ENCODE measurements at places on chromosomes 1 and 21.

DNA sequence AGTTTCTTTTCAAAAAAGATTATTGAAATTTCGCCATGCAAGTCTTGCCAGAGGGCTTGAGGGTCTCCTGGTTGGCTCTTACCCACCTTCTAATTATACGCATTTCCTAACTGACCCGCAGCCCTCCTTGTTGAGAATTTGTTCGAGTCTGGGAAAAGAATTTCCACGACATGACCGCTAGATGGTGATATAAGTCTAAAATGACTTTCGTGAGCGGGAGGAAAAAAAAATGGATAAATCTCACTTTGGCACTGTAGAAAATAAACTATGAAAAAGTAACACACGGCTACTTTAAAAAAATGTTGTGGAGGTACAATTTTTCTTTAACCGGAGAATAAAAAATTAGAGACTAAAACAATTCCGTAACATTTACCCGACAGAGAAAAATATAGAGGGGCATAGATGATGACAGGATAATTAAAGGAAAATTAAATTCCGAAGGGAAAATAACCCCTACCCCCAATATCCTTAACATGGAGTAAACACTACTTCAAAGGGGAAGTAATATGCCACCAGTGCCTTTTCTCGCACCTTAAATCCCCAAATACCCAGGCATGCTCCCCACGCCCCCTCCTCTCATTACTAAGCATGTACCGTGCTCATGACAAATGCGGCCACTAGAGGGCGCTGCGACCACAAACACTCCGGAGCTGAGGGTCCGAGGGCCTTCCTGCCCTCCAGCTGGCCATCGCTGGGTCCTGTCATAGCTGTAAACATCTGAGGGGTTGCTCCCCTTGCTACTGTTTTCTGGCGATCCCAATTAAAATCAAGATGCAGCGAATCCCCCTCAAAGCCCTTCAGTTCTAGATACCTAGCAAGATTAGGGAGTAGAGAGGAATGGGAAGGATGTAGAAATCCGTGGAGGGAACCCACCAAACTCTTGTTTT lies 266.9 kb downstream of the ASTN1 start:
- peak; percentile 7 for DNase-seq

- DNase-seq, result no peak
Observed at GRCh38 chr1:60279798-60280197, 206.2 kb upstream of the C1orf87 start.

- DNase-seq, result no peak
Observed at GRCh38 chr1:210800301-210800700, 333.6 kb downstream of the KCNH1 start.

- DNase-seq, result no peak
Observed at GRCh38 chr1:43225168-43225567, 44.6 kb upstream of the TMEM125 start.

- no peak for DNase-seq
Observed at GRCh38 chr1:53730224-53730865, 8.6 kb downstream of the GLIS1 start.

- DNase-seq, result no peak
Observed at GRCh38 chr1:207866471-207867135, 44.3 kb downstream of the CD34 start.

DNA sequence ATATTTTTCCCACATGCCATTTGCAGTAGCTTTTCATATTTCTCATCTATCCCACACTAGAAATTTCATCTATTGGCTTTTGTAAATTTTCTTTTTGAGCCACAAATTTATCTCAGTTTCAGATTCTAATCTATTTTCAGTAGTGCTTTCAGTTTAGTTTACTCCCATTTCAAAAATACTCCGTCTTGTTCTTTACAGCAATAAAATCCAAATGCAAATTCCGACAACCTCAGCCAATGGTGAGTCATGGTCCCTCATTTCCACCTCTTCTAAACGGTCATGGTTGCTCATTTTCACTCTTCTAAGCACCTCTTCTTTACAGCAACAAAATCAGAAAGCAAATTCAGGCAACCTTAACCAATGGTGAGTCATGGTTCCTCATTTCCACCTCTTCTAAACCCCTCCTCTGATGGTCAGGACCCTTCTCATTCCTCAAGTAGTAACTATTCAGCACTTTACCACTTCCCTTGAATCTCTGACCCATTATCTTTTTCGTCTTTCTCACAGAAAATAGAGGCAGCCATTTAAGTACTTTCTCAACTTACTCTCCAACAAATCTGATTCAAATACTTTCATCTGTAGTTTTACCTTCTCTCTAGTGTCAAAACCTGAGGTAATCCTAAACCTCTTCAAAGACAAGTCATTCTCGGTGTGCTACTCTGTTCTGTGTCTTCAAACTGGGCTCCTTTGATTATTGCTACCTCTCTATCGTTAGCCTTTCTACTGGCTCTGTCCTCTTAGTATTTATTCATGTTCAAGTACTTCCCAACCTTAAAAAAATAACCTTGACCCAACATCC lies 34.4 kb downstream of the C21orf91 start:
- no peak for DNase-seq

DNA sequence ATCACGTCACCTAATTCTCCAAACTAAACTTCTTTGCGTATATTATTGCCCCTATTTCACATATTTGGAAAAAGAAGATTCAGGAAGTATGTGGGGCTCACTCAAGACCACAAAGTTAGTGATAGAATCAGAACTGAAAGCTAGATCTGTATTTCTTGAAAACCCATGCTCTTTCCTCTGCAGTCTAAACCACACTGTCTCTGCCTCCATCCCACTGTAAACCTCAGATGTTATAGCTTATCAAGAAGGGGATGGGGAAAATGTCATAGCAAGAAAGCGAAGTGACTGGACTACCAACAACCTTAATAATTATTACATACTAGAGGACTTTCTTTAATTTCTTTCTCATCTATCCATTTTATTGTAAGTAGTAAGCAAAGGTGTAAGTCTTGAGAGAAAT lies 257.7 kb upstream of the SGIP1 start:
- DNase-seq, result no peak

- DNase-seq, result no peak
Observed at GRCh38 chr1:11355559-11356475, 82.8 kb downstream of the UBIAD1 start.

GRCh38 chr1:56617141-56617540 lies 28.0 kb upstream of the PRKAA2 start:
- DNase-seq, result no peak

GRCh38 chr1:78549331-78549730 lies 58.6 kb downstream of the PTGFR start:
- no peak for DNase-seq

DNA sequence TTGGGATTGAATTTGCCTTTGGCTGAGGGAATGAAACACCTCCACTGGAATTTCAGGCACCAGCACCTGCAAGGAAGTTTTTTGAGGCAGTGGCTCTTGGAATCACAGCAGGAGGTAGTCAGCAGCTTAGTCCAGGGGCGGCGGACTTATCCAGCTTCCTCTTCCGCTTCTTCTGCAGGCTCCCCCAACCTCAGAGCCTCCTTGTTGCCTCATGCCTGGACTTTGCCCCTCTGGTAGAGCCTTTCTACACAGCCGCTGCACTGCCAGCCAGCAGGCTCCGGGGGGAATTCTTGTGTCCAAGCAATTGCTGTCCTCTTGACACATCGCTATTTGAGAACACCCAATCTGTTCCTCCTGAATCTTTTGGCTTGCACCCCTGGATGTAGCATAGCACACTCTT lies 4.4 kb upstream of the RHEX start:
- no peak for DNase-seq

- no peak for DNase-seq
Observed at GRCh38 chr1:20443703-20444586, 42.1 kb downstream of the CAMK2N1 start.

GRCh38 chr1:47756411-47756810 lies 240.8 kb downstream of the TRABD2B start:
- DNase-seq, result no peak

DNA sequence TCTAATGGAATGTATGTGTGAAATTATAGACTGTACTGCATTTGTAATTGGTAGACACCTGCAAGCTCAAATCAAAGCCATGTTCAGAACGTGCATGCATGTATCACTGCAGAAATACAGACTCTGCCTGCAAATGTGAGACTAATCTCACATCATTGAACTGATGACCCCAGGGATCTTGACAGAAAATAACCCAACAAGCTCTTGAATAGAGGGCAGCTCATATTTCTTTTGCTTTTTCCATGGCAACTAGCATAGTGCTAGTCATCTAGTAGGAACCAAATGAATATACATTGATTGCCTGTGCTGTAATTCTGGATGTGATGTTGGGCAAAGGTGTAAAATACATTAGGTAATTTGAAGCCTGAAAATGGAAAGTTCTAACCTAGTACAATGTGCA lies 62.4 kb downstream of the PTPRC start:
- DNase-seq, result no peak

- no peak for DNase-seq
Observed at GRCh38 chr1:22773981-22774832, 63.6 kb downstream of the EPHB2 start.

- no peak for DNase-seq
Observed at GRCh38 chr1:116824631-116825206, 70.5 kb downstream of the CD2 start.

- no peak for DNase-seq
Observed at GRCh38 chr21:18468790-18469189, 65.2 kb upstream of the TMPRSS15 start.

DNA sequence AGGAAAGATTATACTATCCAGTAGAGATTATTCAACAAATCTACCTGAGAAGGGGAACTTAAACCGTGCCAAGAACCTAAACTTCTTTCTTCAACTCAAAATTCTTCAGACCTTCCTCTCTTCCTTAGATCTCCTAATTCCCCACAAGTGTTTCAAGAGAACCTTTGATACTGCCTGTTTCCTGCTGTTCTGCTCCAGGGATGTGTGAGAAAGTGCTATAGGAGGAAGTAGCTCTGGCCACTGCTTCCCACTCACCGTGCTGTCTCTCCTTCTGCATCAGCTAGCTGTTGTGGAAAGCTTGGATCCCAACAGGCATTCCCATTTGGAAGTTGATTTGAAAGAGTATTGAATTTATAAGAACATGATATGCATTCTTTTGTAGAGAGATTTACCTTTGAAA lies 4.5 kb upstream of the NOS1AP start:
- no peak for DNase-seq

- no peak for DNase-seq
Observed at GRCh38 chr1:21326861-21327344, 36.6 kb upstream of the ECE1 start.

DNA sequence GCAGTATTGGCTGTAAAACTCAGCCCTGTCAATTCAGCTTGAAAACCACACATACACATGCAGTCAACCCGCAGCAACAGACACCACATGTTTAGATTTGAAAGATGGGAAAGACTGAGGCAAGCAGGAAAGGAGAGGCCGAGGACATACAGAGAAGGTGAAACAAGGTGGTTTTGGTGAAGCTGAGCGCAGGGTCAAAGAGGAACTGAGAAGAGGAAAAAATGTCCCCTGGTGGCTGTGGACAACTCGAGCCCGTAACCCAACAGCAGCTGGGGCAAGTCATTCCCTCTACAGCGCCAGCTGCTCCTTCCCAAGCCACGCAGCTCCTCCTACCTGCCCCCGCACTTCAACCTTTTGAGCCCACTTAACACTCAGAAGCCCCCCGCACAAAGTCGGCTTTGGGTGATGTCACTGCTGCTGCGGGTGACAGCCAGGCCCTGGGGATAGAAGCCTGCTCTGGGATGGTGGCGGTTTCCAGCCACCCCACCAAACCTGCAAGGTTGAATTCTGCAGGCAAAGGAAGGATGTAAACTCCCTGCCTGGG lies 63.0 kb downstream of the KCNN3 start:
- DNase-seq, result no peak

GRCh38 chr1:9406111-9406510 lies 113.4 kb downstream of the SPSB1 start:
- DNase-seq, result no peak

DNA sequence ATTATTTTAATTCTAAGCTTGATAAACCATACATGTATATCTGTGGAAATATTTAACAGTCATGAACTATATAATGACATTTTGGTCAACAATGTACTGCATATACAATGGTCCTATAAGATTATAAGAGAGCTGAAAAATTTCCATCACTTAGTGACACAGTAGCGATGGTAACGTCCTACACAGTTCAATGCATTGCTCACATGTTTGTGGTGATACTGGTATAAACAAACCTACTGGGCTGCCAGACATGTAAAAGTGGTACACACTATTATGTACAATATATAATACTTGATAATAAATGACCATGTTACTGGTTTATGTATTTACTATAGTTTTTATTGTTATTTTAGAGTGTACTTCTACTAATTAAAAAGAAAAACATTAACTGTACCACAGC lies 841.9 kb downstream of the LTN1 start:
- no peak for DNase-seq

- no peak for DNase-seq
Observed at GRCh38 chr21:25149022-25149421, 458.3 kb downstream of the MRPL39 start.

DNA sequence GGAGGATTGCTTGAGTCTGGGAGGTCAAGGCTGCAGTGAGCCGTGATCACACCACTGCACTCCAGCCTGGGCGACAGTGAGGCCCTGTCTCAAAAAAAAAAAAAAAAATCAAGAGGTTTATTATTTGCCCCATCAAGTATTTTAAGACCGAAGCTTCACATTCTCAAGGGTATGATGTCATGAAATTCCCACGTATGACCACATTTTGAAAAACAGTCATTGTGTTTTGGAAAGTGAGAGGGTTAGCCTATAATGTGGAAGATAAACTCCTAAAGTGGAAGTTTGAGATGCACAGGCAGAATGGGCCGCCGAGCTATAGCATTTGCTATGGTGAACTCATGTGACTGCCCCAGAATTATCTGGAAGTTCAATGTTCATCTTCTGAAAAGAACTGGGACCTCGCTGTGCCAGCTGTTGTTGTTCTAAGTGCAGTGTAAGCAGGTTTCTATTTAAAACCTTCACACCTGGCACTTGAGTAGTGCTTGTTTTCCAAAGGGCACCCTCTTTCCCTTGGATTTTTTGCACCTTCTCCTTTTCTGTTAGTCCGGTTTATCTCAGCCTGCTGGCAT lies 96.9 kb upstream of the SLC25A33 start:
- no peak for DNase-seq

- peak; percentile 38 for DNase-seq
Observed at GRCh38 chr1:24502065-24502708, 449 bp upstream of the RCAN3 start.

- DNase-seq, result no peak
Observed at GRCh38 chr1:76568573-76569238, 298.6 kb upstream of the ST6GALNAC5 start.

DNA sequence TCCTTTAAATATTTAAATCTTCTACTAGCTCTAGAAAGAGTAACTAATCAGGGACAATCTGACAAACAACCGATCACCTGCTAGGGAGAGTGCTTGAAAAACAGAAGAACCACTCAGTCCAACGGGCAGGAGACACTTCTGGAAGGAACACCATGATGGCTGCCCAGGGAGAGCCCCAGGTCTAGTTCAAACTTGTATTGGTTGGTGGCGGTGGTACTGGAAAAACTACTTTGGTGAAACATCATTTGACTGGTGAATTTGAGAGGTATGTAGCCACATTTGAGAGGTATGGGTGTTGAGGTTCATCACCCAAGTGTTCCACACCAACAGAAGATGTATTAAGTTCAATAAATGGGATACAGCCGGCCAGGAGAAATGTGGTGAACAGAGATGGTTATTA lies 4.8 kb upstream of the WDR47 start:
- DNase-seq, result no peak

GRCh38 chr1:228073061-228073856 lies 9.2 kb upstream of the ARF1 start:
- DNase-seq, result no peak

- DNase-seq, result no peak
Observed at GRCh38 chr1:90725657-90726424, 8.7 kb upstream of the BARHL2 start.

GRCh38 chr1:109718495-109718894 lies 6.4 kb downstream of the GSTM5 start:
- no peak for DNase-seq
